Suprapubic skin (tissue), 4 donors: ENCODE measurements at places on chromosomes 12 and 14. TPM values are rescaled to one million over a fixed set of nuclear protein-coding genes. Genes with fewer than 3 reads are reported as not detected.

DNA sequence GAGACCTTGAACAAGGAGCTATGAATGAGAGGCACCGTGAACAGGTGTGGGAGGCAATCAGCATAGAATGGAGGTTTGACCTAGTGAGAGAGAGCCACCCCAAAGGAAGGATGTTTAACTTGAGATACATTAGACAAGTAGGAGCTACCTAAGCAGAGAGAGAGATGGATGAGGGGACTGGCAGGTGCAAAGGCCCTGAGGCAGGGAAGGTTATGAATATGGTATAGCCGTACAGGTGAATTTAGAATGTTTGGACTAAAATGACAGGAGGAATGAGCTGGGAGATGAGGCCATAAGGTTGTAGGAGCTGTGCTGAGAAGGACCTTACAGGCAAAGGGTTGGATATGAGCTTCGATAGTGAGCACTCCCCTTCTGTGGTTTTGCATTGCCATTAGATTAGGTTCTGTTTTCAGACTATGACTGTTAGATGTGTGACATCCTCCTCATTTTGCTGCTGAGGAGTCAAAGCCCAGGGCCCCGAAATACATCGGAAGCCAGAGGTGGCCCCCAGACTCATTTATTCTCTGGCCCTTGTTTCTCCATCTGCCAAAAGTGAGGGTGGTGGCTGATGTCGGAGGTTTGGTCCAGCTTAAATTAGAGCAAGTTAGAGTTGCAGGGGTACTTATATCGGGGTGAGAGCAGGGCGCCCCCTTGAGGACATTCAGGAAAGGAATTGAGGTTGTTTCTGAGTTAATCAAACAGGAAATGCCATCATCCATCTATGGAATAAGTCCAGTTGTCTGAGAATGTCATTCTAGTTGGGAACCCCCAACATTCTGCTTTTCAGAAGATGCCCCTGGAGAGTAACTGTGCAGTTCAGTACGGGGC is 29.4 kb downstream of the SLC24A4 start:
- no peak for DNase-seq

Gene MORN3
- total RNA-seq: 4.5 TPM

Gene LRRC10
- not detected for total RNA-seq

Gene TMCC3
- 15.7 TPM for total RNA-seq

Gene SLCO1A2
- total RNA-seq: not detected
